Right cardiac atrium (tissue), 5 donors: ENCODE measurements at places on chromosomes 1 and 21. TPM values are rescaled to one million over a fixed set of nuclear protein-coding genes. Genes with fewer than 3 reads are reported as not detected.

CRYAA gene
- total RNA-seq, result not detected

LCE3D gene
- total RNA-seq, result not detected

DNA sequence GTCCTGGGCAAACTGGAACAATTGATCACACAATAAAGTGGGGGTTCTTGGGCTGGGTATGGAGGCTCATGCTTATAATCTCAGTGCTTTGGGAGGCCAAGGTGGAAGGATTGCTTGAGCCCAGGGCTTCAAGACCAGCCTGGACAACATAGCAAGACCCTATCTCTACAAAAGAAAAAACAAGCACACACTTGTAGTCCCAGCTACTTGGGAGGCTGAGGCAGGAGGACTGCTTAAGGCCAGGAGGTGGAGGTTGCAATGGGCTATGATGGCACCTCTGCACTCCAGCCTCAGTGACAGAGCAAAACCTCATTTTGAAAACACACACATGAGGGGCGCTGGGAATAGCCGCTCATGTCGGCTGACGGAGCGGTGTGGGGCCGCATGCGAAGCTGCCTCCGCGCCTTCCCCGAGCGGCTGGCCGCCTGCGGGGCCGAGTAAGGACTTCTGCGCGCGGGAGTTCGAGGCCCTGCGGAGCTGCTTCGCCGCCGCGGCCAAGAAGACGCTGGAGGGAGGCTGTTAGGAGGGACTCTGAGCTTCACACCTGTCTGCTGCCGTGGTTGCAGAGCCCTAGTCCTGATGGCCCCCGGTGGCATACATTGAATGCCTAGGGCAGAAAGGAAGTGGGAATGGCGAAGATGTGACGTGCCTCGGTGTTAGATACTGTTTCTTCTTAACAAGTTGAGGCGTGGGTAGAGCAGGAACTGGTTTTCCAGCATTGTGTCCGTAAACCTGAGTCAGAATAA lies 59.5 kb downstream of the ACBD3 start:
- DNase-seq, result no peak

FCGR1A gene
- 2.0 TPM for total RNA-seq

DNA sequence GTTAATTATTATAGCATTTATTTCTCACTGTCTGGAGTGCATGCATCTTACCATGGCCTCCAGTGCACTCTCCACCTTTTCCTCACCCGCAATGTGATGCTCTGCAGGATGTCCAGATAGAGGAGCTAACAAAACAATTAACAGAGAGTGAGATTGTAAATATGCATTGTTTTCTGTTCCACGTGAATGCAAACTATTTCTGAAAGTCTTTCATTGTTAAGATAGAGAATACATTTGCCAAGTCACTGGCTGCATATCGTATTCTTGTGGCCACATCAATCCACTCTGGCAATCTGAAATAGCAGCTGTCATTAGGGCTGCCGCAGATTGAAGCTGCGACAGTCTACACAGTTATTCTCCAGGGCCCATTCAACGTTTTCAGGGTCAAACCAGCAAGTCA lies 143.8 kb downstream of the DUSP10 start:
- no peak for DNase-seq

SPATA21 gene
- not detected for total RNA-seq

- no peak for DNase-seq
Measured at GRCh38 chr1:22582661-22583635, 19.7 kb downstream of the EPHA8 start.

- no peak for DNase-seq
Measured at GRCh38 chr1:14094611-14095400, 394.8 kb downstream of the PRDM2 start.

- peak; percentile 41 for DNase-seq
Measured at GRCh38 chr1:226603858-226604559, 55.4 kb downstream of the STUM start.

DNA sequence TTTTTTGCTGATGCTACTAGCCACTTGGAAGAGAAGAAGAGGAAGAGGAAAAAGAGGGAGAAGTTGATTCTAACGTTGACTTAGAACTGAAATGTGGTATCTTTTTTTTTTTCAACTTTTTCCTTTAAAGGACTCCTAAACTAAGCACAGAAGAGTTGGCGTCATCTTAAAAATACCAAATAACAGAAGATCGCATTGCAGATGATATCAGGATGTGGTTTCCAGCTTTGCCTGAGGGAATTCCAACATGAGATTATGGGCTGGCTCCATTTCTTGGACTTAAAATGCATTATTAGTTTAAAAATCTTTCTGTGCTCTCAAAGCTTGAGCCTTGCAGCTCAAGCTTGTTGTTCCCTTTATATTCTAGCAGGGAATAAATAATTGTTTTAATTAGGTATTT lies 29.8 kb downstream of the WDR3 start:
- DNase-seq, result no peak
